ENCODE measurements at places on chromosomes 12 and 14. TPM values are rescaled to one million over a fixed set of nuclear protein-coding genes. Genes with fewer than 3 reads are reported as not detected.
A peak's percentile ranks its signal among the peaks of the same experiment; 100 is the strongest.

- peak; percentile 73 for DNase-seq
Measured at GRCh38 chr12:48788854-48789775, at the start of gene ADCY6. TSS of gene ADCY6 (minus strand) at chr12:48789089. CDS start at chr12:48783434, 5,655 bp downstream.

DNA sequence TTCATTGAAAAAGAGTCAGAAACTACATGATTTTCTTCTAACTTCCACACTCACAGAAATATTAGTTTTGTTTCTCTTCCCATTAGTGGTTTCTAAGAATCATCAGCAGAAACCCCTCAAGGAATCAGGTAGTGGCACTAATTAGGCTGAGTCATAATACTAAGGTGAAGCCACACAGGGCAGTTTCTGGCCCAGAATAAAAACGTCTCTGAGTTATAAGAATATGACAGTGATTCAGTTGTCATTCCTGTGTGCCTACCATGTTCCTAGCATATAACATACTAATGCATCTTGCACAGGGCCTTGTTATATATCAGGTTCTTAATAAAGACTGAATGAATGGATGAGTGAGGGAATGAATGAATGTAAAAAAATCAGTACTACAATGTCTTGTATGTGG, 206.0 kb upstream of the PLEKHG7 start:
- DNase-seq = no peak

- DNase-seq = no peak
Measured at GRCh38 chr12:66235626-66236281, 46.7 kb downstream of the IRAK3 start.

DNA sequence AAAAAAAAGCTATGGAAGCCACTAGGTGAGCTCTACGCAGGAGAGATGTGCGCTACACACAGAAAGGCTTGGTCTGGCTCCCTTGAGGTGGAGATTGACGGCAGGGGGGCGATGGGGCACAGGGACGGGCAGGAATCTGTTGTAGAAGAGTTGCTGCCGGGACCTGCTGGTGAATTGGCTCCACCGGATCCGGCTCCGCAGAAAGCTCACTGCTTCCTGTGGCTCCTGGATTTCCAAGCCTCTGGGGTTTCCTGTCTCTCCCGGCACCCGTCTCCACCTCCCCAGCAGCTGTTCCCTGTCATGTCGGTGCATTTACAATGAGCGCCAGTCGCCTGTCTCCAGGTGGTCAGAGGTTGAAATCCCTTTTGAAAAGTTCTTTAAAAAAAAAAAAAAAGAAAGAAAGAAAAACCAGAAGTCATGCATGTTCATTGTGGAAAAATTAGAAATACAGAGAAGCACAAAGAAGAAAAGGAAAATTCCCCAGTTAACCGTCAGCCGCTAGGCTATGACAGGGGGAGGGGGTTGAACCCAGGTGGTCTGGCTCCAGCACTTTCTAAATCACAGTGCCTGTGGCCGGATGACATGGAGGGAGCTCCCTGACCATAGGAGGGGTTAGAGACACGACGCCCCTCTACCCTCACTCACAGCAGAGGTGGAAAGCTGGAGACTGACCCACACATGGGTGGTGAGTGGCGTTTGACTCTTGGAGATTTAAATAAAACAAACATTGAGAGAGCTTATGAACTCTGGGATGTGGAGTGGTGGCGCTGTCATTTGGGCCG, 20.8 kb downstream of the FAM222A start:
- DNase-seq = no peak

The AQP2 gene
- not detected for total RNA-seq

The MFAP5 gene
- 2.3 TPM for total RNA-seq

The DPPA3 gene
- total RNA-seq = not detected

The GARIN6 gene
- not detected for total RNA-seq

All from SJSA1 (cell line).